Chondrocyte (in vitro differentiated cells): ENCODE measurements at places on chromosomes 6 and 20.

GRCh38 chr6:8875986-8876385 is 440.6 kb upstream of the SLC35B3 start:
- no peaks in the 10 kb centered on the region for H3K4me1 ChIP-seq
- peaks cover 8% of the 10 kb centered on the region for H3K27me3 ChIP-seq
- no peak overlapping the region for H3K27ac ChIP-seq
- H3K36me3 ChIP-seq = no peaks in the 10 kb centered on the region

- H3K36me3 ChIP-seq = no peaks in the 10 kb centered on the region
- H3K27ac ChIP-seq = no peak overlapping the region
- H3K27me3 ChIP-seq = peaks cover 6% of the 10 kb centered on the region
- no peaks in the 10 kb centered on the region for H3K4me1 ChIP-seq
- DNase-seq = no peak
Observed at GRCh38 chr6:95740157-95740556, 162.8 kb downstream of the MANEA start.

DNA sequence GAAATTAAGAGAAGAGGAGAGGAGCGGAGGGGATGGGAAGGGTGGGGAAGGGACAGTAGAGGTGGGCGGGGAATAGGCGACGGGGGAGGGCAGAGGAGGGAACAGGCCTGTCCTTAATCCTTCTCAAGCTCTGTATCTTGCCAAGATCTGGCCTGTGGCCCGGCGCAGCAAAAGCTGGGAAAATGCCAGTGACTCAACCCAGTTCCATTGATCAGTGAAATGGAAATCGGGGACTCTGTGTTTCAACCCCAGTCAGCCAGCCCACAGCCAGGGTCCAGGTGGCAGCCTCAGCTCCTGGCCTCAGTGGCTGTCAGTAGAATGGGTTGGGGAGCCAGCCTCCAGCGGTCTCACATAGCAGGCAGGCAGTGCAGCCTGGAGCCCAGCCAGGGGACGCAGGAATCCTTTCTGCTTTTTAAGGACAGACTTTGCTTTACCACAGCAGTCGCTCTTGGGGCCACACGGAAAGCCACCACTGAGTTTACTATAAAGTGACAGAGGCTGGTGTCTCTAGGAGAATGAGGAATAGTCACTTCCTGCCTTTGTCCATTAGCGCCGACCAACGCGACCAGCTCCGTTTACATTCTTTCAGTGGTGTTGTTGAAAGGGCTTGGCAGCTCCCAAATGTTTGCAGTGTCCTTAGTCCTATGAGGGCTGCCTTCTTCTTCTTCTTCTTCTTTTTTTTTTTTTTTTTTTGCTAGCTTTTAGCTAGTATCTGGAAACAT is 128.0 kb downstream of the RIN2 start:
- peaks cover 63% of the 10 kb centered on the region for H3K4me1 ChIP-seq
- DNase-seq = no peak
- H3K27me3 ChIP-seq = no peaks in the 10 kb centered on the region
- peak overlapping the region; percentile 81 for H3K27ac ChIP-seq
- H3K36me3 ChIP-seq = peaks cover 1% of the 10 kb centered on the region
- no peak overlapping the region for H3K4me3 ChIP-seq

- H3K27me3 ChIP-seq = no peaks in the 10 kb centered on the region
- DNase-seq = no peak
- no peak overlapping the region for H3K4me3 ChIP-seq
- peaks cover 27% of the 10 kb centered on the region for H3K36me3 ChIP-seq
- H3K27ac ChIP-seq = no peak overlapping the region
Observed at GRCh38 chr6:137877113-137877512, 10.1 kb downstream of the TNFAIP3 start.

GRCh38 chr20:24772667-24773066 is 176.4 kb upstream of the CST7 start:
- peaks cover 3% of the 10 kb centered on the region for H3K36me3 ChIP-seq
- no peak overlapping the region for H3K4me3 ChIP-seq
- peak overlapping the region; percentile 87 for H3K27ac ChIP-seq
- no peaks in the 10 kb centered on the region for H3K27me3 ChIP-seq

- H3K36me3 ChIP-seq = peaks cover 9% of the 10 kb centered on the region
- no peak overlapping the region for H3K4me3 ChIP-seq
- H3K4me1 ChIP-seq = no peaks in the 10 kb centered on the region
- H3K27ac ChIP-seq = no peak overlapping the region
- peaks cover 16% of the 10 kb centered on the region for H3K27me3 ChIP-seq
Observed at GRCh38 chr6:170116636-170117035, 174.2 kb downstream of the DLL1 start.
